NCI-H1417 treated with DMSO at 0.1 percent for 48 hours (cell line): ENCODE measurements at places on chromosomes 1 and 21.

- DNase-seq: no peak
These were observed 70.1 kb downstream of the ROR1 start for GRCh38 chr1:63843884-63844283.

GRCh38 chr1:188652678-188653077 lies 1823.9 kb downstream of the PLA2G4A start:
- no peak for DNase-seq

DNA sequence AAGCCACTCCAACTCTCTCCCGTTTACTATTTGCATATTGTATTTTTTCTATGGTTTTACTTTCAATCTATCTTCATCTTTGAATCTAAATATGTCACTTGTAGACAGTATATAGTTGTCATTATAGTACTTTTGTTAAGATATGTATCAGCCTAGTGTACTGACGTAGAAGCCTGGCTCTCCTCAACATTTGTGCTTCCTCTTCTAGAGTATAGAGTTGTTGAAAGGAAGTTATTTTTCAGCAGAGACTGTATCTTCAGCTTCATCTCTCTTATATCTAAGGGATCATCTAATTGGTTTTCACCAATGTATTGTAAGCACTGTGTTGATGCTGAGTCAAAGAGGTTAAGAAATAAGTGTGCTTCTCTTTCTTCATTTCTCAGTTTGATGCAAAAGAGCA lies 192.8 kb downstream of the LMO4 start:
- DNase-seq: no peak

DNA sequence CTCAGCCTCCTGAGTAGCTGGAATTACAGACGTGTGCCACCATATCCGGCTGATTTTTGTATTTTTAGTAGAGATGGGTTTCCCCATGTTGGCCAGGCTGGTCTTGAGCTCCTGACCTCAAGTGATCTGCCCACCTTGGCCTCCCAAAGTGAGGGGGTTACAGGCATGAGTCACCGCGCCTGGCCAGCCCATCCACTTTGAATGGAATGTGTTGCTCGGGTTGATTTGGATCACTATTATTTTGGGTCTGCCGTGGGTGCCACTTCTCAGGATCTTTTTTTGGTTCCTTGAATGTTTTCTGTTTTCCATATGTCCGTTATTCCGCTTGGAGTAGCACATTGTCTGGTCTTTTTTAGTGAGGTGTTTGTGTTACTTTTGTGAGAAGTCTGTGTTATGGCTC lies 17.0 kb downstream of the PCNT start:
- no peak for DNase-seq

- DNase-seq: no peak
These were observed 4.2 kb upstream of the CCDC28B start for GRCh38 chr1:32195972-32196823.

DNA sequence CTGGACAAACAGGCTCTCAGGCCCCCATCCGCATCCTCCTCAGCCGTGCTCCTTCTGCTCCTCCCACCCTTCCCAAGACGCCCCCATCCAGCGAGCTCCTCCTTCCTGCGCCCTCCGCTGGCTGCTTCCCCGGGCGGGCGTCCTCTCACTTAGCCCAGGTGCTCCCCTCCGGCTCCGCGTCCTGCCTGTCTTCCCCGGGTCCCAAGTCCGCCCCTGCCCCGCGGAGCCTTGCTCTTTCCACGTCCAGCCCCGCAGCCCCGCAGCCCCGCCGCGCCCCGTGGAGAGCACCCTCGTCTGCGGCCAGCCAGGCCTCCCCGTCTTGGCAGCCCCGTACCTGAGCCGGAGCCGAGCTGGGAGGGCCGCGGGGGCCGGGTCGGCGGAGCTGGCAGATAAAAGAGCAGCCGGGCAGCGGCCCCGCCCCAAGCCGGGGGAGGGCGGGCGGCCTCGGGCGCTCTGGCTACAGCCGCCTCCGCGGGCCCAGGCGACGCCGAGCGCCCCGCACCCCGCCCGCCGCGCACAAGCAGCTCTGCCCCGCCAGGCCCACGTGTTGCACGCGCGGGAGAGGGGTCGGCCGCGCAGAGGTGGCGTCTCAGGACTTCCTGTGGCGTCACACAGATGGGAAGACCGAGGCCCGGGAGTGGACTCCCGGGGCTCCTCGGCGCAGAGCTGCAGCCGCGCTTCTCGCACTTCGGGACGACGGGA lies at the start of gene PAQR7:
PAQR7 (minus strand) TSS at position 555 of the 702 bp plus-strand sequence. CDS start 11,869 bp downstream, outside the sequence.
- peak; percentile 27 for DNase-seq

- DNase-seq: no peak
These were observed 604.6 kb downstream of the LRRIQ3 start for GRCh38 chr1:73593364-73593763.

- DNase-seq: no peak
These were observed 7.7 kb upstream of the ATP1A4 start for GRCh38 chr1:160143695-160144094.

GRCh38 chr1:200131551-200132125 lies 104.1 kb downstream of the NR5A2 start:
- DNase-seq: no peak

GRCh38 chr21:15976807-15977206 lies 247.0 kb downstream of the USP25 start:
- no peak for DNase-seq

- DNase-seq: no peak
These were observed 643 bp downstream of the CFAP298 start for GRCh38 chr21:32611471-32611997.

- no peak for DNase-seq
These were observed 1.1 kb downstream of the THEM4 start for GRCh38 chr1:151908228-151908691.

DNA sequence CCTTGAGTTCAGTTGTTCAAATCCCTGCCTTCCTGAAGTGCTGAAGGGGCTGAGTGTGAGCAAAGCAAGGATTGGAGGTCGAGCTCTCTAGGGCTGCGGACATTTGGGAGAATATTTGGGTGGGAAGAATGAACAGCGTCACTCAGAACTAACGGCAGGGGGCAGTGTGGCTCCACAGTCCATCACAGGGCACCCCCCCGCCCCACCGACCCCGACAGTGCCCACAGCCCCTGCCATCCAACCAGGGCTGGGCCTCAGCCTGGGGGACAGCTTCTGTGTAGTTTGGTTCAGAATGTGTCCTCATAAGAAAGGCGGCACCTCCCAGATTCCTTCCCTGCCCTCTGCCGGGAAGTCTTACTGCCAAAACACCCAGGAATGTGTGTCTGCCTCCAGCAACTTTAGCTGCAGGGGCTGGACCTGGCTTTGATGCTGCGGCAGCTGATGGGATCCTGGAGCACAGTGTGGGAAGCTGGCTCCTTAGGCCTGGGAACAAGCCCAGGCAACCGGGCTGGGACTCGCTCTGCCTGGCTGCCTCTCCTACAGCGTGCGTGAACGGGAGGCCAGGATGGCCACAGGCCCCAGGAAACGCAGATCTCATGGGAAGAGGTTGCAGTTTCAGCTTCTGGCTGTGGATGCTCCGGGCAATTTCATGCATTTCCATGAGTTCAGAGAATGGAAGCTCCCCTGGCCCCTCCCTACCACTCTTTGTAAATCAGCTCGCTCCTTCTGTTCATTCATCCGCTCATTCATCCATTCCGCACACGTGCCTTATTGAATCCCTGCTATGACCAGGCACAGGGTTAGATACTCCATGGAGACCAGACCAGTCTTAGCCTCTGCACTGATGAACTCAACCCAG lies 104.9 kb upstream of the TMPRSS2 start:
- no peak for DNase-seq

- no peak for DNase-seq
These were observed 276.8 kb upstream of the TMEM51 start for GRCh38 chr1:14876747-14877146.

DNA sequence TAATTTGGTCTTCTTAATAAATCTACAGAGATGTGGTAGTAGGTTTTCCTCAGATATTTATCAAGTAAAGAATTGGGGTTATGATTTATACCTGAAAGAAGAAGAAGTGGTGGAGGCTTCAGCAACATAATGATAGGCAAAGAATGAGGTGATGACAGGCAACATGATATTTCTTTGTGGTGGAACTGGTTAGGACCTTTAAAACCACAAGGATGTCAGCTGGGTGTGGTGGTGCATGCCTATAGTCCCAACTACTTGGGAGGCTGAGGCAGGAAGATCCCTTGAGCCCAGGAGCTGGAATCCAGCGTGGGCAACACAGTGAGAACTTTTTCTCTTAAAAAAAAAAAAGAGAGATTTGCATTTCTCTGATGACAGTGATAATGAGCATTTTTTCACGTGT lies 34.1 kb upstream of the COL11A1 start:
- DNase-seq: no peak

DNA sequence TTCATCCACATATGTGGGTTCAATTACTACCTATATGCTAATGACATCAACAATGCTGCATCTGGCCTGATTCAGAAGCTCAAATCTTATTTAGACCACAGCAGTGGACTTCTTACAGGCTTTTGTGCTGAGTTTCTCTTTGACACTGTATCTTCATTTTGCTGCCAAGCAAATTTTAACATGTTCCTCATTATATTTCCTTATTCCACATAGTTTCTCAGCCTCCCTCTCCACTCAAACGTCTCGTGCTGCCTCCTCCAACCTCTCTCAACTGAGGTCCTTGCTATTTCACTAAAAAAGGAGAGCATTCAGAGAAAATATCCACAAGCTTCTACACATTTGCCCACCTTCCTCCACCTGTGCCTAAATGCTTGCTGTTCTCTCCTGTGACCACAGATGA lies 6.5 kb downstream of the TDRKH start:
- no peak for DNase-seq

- no peak for DNase-seq
These were observed 4.1 kb upstream of the IRF2BP2 start for GRCh38 chr1:234614081-234614489.

DNA sequence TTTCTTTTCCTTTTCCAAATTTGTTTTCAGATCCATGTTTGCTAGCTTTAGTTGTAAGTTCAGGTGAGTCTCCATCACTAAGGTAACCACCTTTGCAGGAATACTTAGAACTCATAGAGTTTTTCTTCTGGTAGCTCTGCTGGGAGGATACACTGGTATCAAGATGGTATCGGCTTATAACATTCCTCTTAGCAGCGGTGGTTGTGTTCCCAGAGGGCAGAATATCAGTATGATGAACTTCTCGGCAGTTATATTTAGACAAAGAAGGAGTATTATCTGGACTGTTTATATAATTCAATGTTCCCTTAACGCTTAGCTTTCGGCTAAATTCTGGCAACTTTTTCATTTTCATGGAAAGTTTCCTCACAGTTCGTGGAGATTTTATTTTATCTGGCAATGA lies 18.1 kb downstream of the SYDE2 start:
- no peak for DNase-seq

DNA sequence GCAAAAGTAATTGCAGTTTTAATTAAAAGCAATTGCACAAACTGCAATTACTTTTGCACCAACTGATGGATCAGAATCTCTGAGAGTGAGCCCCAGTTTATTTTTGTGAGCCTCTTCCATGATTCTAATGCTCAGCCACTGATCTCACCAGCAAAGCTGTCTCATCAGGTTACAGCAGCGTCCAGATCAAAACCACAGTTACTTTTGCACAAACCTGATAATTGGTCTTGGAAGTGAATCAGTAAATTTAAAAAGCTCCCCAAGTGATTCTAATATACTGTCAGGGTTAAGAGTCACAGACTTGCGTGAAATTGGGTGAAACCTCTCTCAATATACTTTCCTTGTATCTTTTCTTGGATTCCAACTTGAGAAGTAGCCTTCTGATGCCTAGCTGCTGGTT lies 13.5 kb upstream of the CR2 start:
- DNase-seq: no peak
